ENCODE measurements at places on chromosomes 1 and 21.

DNA sequence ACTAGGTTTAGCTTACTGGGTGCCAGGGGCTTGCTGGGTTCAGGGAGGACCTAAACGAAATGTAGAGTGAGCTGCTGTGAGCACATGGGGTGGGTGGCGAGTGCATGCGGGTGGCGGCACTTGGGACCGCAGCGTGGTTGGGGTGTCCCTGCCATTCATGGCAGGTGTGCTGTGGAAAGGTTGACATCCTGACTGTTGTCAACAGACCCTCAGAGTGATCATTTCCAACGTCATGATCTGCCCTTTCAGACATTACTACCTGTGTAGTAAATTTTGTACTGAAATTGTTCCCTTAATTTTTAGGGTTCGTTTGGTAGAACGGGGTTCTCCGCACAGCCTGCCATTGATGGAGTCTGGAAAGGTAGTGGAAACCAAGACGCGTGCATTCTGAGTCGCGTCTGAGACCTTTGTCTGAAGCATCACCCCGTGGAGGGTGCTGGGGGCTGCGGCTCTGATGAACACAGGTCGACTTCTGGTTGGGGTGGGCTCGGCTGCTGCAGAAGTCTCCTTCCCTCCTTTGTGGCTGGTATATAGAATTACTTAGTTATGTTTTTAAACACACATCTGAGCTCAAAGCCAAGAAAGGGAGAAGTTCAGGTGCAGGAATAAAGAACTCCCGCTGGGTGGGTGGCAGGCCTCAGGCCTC, 43.3 kb downstream of the S100B start:
- DNase-seq: no peak

- no peak for DNase-seq
These were observed 173.6 kb downstream of the VAV3 start for GRCh38 chr1:107791348-107791747.

- no peak for DNase-seq
These were observed 70.0 kb upstream of the ZNF644 start for GRCh38 chr1:91091812-91092211.

DNA sequence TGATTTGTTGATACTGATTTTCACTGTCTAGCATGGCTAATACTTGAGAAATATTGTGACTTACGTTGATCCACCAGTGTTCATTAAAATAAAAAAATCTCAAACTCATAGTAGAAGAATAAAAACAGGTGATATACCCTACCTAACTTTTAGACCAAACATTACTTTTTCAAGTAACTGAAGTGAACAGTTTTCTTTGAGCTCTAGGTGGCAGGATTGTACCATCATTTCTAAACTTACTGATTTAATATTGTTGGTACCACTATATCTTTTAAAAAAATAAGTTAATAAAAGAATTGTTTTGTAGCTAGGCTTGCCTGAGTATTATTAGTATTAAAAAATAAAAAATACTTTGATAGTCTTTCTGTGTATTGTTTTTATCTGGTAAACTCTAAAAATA, 21.5 kb downstream of the CDC73 start:
- no peak for DNase-seq

GRCh38 chr1:153566414-153567371, 1.0 kb upstream of the S100A2 start:
- DNase-seq: no peak

GRCh38 chr1:58608297-58608696, 31.2 kb upstream of the TACSTD2 start:
- DNase-seq: no peak
